A549 (cell line): ENCODE measurements at places on chromosomes 16 and 17. TPM values are rescaled to one million over a fixed set of nuclear protein-coding genes. Genes with fewer than 3 reads are reported as not detected.

The UTS2R gene
- polyA plus RNA-seq: not detected in 3 replicates

The KCNG4 gene
- not detected in 3 replicates for polyA plus RNA-seq

The SYCE1L gene
- polyA plus RNA-seq: 5.2 to 8.0 TPM (median 6.6 TPM) in 3 replicates

The MYL4 gene
- not detected in 3 replicates for polyA plus RNA-seq

The KRT33A gene
- polyA plus RNA-seq: not detected in 3 replicates

The GRIN2A gene
- not detected in 3 replicates for polyA plus RNA-seq

The PITPNM3 gene
- 1.8 to 2.3 TPM (median 2.2 TPM) in 3 replicates for polyA plus RNA-seq

The TRIM37 gene
- 26.2 to 29.4 TPM (median 28.6 TPM) in 3 replicates for polyA plus RNA-seq

The ANKFN1 gene
- not detected in 3 replicates for polyA plus RNA-seq

The TBC1D28 gene
- polyA plus RNA-seq: not detected in 3 replicates

The CHD3 gene
- polyA plus RNA-seq: 88.0 to 113 TPM (median 111 TPM) in 3 replicates

The TP53TG3B gene
- polyA plus RNA-seq: 0.43 TPM in 1 of 3 replicates, not detected in the others

The CD300LD gene
- polyA plus RNA-seq: not detected in 3 replicates

The KCNH4 gene
- polyA plus RNA-seq: 0.37 to 0.40 TPM (median 0.39 TPM) in 3 replicates
